GM03348 (cell line): ENCODE measurements at places on chromosomes 13 and 19.

DNA sequence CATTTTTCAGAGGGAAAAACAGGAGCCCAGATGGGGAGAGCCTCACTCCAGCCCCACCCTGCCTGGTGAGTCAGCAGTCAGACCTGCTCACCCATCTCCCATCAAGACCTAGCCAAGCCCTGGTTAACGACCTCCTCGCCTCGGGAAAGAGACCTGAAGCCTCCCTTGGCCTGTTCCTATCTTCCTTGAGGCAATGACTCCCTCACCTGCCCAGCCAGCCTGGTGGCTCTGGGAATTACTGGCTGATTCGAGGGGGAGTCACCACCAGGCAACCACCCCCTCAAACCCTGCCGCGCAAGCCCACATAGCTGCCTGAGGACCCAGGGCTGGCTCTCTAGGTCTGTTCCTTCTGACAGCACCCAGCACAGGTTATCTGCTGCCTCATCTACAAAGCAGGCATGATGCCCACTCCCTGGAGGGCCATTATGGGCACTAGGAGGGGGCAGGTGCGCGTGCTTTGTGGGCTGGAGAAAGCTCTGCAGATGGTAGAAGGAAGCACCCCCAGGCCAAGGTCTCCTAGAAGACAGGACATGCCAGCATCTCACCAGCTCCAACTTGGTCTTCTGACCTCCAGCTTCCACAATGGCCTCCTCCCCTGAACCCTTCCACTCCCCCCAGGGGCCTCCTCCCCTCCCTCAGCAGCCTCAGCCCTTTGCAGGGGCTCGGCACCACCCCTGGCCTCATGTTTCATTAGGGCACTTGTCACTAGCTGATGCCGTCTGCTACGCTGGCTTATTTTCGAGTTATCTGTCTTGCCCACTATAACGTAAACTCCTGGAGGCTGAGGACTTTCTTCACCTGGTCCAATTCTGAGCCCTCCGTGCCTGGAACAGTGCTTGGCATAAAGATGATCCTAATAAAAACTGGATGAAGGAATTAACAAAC, 10.4 kb downstream of the DEDD2 start:
- DNase-seq = peak; percentile 83

GRCh38 chr13:94886191-94886590, 173.8 kb upstream of the SOX21 start:
- DNase-seq = peak; percentile 46

DNA sequence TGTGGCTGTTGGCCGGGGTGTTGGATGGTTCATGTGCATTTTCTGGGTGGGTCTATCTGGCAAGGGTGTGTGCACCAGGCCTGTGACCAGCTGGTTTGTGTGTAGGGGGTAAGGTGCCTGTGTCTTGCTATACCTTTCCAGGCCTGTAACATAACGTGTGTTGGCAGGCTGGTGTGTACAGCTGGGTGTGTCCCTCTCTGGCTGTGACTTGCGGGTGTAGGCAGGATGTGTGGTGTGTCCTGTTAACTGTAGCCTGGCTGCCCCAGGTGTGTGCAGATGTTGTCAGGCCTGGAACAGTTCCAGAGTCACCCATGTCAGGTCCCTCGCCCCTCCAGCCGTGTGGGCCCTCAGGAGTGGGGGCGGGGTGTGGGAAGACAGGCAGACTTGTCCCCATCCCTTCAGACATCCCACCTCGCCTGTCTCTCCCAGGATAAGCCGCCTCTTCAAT, 9.8 kb downstream of the KCTD15 start:
- no peak for DNase-seq

DNA sequence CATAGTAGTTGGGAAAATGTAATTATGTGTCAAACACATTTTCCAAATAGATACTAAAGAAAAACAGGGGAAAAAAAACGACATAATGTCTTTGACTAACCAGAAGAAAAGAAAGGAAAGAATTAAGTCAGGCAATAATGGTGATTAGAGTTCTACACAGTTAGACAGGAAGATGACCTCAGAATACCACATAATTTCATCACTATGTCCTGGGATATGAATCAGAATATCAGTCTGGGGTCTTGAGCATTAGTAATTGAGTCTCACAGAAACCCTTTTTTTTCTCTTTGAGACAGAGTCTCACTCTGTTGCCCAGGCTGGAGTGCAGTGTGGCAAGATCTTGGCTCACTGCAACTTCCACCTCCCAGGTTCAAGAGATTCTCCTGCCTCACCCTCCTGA, 503.4 kb downstream of the SLITRK1 start:
- peak; percentile 4 for DNase-seq

DNA sequence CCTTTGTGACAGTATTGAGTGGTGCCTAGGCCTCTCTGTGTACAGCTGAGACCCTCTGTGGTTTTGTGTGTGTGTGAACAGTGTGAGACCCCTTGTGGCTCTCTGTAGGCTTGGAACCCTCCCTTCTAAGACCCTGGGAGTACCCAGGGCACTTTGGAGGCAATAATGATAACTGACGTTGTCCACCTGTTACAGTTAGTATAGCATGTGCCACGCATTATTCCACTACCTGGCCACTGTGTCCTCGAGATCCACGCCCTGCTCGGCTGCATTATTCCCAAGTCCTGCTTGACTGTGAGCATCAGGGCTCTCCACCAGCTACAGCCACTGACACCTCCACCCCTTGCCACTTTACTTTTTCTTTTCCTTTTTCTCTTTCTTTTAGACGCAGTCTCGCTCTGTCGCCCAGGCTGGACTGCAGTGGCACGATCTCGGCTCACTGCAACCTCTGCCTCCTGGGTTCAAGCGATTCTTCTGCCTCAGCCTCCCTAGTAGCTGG, 2.0 kb downstream of the GRAMD1A start:
- no peak for DNase-seq

- DNase-seq = no peak
Measured at GRCh38 chr13:110964229-110965037, 49.6 kb upstream of the ANKRD10 start.

DNA sequence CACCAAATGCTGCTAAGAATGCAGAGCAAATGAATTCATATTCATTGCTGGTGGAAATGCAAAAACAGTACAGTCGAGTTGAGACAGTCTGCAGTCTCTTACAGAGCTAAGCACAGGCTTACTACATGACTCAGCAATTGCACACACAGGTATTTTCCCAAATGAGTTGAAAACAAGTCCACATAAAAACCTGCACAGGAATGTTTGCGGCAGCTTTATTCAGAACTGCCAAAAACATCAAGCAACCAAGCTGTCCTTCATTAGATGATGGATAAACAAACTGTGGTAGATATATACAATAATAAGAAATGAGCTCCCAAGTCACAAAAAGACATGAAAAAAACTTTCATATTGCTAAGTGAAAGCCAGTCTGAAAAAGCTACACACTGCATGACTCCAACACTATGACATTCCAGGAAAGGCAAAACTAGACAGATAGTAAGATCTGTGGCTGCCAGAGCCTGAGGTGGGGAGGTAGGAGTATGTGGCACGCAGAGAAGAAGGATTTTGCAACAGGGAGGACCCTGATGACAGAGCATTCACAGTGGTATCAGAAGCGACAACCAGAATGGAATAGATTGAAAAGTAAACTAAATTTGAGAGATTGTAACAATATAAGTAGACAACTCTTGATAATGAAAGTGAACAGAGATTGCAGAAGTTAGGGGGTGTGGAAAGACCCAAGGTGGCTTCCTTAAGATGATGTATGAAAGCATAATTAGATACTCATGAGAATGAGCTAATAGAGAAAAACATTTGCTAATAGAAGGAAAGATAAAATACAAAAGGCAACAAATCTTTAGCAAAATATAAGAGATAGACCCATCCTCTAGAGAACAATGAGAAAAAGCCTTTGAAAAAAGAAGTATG, 52.7 kb downstream of the TSC22D1 start:
- peak; percentile 23 for DNase-seq

DNA sequence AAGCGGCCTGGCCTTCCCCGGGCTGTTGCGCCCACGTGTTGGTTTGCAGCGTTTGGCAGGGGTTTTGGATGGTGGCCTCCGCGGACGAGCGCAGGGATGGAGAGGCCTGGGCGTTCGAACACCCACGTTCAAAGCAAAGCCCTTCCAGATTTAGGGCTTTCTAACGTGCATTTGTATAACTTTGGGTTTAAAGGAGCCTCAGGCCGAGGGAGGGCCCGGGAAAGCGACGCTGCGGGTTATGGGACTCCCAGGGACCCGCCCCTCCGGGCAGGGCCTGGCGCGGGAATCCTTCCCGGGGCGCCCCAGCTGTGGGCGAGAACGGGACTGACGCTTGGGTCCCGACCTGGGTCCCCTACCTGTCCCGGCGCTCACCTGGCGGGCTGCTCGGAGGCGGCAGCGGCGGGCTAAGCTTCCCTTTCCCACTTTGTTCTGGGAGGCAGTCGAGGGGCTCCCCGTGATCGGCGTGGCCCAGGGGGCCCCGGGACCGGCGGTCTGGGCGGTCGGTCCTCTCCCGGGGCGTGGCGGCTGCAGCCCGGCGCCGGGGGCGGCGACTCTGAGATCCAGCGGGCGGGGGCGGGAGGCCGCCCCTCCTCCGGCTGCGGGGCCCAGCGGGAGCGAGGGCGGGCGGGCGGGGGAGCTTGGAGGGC, at the start of gene FBXO17:
FBXO17 (minus strand) TSS at position 529 of the 647 bp plus-strand sequence. CDS start 25,423 bp downstream, outside the sequence.
- DNase-seq = peak; percentile 88

DNA sequence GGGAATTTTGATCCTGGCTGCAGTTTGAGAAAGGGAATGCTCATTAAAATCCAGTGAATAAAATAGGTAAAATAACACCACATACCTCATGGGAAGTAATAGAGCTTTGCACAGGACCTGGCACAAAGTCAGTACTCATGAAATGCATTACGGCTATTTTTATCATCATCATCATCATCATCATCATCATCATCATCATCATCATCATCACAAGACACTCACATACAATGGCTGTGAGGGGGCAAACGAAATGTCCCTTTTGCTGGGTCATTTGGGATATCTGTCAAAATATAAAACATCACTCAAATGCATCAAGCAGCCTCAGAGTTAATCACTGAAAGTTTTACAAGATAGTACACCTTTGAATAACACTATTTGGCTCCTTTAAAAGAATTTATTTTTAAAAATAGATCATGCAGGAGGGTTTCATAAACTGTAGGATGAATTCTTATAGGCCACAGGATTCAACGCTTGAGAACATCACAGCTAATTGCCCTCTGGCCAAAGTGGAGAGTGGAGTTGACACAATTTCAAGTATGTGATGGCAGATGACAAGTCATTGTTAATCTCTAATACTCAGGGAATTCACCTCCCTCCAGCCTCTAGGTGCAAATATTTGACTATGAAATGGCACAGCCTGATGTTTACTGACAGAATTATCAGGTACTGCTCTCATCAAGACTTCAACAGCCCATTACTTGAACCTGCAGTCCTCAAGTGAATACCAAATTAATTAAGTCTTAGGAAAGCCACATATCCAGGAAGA, 14.2 kb upstream of the ZNF599 start:
- DNase-seq = no peak

- DNase-seq = no peak
Measured at GRCh38 chr13:74246487-74246886, 112.3 kb upstream of the KLF12 start.

GRCh38 chr13:42551611-42552010, 22.3 kb upstream of the TNFSF11 start:
- DNase-seq = no peak

GRCh38 chr13:44433863-44434765, 60.5 kb downstream of the SERP2 start:
- DNase-seq = no peak

GRCh38 chr13:84439108-84439507, 556.8 kb upstream of the SLITRK1 start:
- DNase-seq = peak; percentile 37

DNA sequence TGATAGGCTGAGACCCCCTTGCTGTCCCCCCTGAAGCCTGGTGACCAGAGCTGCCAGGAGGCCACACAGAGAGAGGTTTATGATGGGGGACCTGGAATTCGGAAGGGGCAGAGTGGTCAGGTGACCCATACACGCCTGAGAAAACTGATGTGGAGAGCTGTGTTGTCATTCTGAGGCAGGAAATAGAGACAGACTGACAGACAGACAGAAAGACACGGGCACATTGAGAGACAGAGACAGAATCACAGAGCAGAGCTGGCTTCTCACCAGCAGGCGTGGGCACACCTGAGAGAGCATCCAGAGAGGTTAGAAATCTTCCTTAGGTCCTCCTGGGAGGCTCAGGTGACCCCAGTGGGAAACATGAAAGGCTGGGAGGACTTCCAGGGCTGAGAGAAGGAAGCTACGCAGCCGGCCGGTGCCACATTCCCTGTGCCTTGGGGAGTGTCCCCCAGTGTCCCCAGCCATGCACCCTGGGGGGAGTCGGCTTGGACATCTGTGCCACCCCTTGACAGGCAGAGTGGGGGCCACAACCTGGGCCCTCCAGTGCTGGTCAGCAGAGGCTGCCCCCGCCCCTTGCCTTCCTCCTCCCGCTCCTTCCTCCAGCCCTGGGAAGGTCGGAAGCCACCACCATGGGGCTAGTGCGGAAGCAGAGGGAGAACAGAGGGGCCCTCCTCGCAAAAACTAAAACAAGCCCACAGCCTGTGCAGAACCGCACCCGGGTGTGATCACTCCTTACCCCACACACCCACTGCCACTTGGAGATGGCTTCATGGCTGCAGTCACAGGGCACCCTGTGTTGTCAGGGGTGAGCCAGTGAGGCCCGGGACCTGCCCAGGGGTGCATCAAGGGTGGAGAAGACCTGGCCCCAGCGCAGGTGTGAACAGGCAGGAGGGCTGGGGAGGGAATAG, 2.2 kb downstream of the FFAR1 start:
- DNase-seq = no peak

GRCh38 chr19:12695997-12696365, 450 bp downstream of the FBXW9 start:
- no peak for DNase-seq

DNA sequence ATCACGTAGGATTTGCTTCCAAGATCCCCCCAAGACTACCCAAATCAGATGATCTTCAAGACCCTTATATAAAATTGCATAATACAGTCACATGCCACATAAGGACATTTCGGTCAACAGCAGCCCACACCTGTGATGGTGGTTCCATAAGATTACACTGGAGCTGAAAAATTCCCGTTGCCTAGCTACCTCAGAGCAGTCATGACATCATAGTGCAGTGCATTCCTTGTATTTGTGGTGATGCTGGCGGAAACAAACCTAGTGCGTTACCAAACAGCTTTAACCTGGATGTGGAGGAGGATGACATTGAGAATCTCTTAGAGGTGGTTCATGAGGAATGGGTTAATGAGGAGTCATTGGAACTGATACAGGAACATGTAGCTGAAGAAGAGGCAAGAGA, 4.8 kb downstream of the ZNF766 start:
- no peak for DNase-seq

DNA sequence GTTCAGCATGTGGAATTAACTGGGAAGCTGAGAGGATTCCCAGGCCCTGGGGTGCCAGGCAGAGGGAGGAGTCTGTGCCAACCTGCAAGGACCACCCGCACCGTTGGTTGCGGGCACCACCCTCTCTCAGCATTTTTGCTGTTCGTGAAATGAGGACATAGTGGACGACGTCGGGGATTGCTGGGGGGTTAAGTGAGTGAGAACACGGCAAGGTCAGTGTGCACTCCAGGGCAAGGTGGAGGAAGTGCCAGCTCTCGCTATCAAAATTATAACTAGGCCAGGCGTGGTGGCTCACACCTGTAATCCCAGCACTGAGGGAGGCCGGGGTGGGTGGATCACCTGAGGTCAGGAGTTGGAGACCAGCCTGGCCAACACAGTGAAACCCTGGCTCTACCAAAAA, 2.2 kb downstream of the FXYD3 start:
- DNase-seq = no peak

GRCh38 chr13:99066219-99066618, 88.4 kb upstream of the DOCK9 start:
- no peak for DNase-seq

- no peak for DNase-seq
Measured at GRCh38 chr13:31870511-31870910, 131.2 kb downstream of the RXFP2 start.
